Caco-2 (cell line): ENCODE measurements at places on chromosomes 5 and 9. TPM values are rescaled to one million over a fixed set of nuclear protein-coding genes. Genes with fewer than 3 reads are reported as not detected.

DNA sequence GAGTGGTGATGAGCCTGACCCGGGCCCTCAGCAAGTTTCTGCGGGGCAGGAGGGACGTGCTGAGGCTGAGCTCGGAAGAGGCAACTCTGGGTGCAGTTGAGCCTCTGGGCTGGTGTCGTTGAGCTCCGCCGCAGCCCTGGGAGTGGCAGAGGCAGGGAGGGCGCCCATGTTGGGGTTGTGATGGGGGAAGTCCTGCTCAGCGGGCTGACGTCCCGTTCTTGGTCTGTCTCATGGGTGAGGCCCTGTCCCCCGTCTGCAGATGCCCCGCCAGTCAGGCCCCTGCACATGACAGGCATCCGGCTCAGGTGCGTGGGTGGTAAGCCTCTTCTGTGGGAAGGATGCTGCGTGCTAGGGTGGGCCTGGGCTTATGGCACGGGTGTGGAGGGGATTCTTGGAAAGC, 64.3 kb downstream of the RXRA start:
- DNase-seq = no peak

- no peak for DNase-seq
Measured at GRCh38 chr5:137114529-137114928, 384.6 kb downstream of the SPOCK1 start.

GRCh38 chr5:6251565-6252102, 126.7 kb downstream of the MED10 start:
- DNase-seq = no peak

GRCh38 chr9:76403352-76403751, 9.1 kb upstream of the RFK start:
- no peak for DNase-seq

GRCh38 chr5:149614034-149614907, 33.0 kb downstream of the ARHGEF37 start:
- no peak for DNase-seq

The SOHLH1 gene
- 42.6 and 44.9 TPM in 2 replicates for total RNA-seq

DNA sequence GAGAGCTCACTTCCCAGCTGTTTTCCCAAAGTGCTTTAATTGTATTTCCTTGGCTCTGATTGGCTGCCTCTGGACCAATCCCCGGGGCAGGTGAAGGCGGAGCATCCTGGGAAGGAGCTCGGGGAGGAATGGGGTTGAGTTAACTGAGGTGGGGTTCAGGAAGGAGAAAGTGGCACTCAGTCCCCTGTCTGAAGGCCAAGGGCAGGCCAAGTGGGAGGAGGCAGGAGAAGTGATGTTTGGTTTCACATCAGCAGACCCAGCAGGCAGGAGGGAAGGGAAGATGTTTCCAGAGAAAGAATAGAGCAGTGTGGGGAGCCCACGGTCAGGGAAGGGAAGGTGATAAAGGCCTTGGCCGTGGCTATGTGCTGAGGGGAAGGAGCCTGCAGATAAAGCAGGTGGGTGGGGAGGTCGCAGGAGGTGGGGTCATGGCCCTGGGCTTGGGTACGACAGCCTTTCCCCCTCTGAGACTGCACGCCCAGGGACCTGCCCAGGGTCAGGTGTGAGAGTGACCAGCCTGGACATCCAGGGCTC, 3.1 kb downstream of the TSPAN17 start:
- no peak for DNase-seq

DNA sequence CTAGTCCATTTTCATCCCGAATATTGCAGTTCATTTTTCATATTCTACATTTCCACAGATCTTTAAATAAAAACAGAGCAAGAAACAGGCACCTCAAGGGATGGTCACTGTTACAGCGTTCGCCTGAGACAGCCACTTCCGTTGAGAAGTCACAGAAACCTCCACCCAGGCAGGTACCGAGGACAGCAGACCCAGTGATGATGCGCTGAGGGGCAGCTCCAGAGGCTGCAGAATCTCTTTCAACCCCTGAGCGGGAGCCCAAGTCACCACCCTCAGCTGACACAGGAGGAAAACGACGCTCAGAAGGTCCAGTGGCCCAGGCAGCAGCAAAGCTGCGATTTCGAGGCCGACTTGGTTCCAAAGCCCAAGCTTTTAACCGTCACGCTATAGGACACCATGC, 32.8 kb downstream of the ABO start:
- DNase-seq = no peak

The NPDC1 gene
- total RNA-seq = 44.1 and 49.2 TPM in 2 replicates

The SLC6A18 gene
- not detected in 2 replicates for total RNA-seq

- no peak for DNase-seq
Measured at GRCh38 chr5:58040846-58041245, 419.0 kb downstream of the PLK2 start.

DNA sequence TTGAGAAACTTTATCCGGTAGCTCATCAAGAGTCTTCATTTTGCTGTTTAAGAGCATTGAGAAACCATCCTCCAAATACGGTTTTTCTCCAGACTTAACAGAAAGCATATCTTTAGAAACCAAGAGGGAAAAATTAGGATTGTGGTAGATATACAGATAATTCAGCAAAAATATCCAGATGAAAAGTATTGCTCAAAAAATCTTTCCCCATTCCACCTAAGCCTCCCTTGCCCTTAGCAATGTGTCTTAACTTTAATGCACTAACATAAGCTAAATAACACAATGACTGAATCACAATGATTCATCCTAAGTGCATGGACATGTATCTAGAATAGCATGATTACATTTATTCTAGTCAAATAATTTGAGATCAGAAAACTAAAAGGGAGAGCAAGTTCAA, 130.3 kb upstream of the TARS1 start:
- DNase-seq = no peak

GRCh38 chr5:129074903-129075302, 19.6 kb upstream of the ISOC1 start:
- no peak for DNase-seq

DNA sequence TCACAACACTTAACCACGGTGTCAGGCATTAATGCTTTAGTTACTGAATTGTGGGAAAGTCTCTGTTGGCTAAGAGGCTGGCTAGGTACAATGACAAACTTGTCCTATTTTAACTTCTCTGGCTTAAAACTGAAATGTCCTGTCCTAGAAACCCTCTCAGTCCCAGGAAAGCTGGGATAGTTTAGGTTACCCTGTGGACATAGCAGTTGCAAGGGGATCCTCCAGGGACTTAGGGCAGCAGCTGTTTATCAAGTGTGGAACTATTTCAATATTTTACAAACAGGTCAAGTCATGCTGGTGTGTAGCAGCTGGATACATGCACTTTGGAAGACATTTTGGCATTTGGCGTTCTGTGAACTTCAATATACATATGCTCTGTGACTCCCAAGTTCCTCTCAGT, 95.0 kb upstream of the ARRDC3 start:
- DNase-seq = no peak

DNA sequence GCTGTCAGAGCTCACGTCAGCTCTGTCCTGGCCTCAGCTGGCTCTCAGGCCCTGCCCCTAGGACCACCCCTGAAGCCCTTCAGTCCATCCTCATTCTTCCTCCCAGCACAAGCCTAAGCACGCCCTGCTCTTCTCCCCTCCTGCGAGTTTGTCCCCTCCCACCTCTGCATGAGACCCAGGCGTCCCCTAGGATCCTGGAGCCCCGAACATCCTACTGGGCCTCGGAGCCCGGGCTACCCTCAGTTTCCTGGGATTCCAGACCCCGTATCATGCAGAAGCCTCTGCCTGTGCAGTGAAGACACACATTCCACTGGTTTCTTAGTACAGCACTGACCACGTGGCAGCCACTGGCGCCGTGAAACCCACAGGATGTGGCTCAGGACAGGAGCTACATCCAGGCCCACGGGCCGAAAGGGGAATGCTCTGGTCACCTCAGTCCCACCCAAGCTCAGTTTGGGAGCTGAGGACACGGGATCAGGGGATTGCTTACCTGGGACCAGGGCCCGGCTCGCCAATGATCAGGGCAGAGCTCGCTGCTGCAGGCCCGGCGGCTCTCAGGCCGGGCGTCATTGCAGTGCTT, 64.2 kb downstream of the ZNF354C start:
- no peak for DNase-seq

GRCh38 chr5:13830536-13830935, 114.0 kb downstream of the DNAH5 start:
- DNase-seq = no peak

The ACTBL2 gene
- not detected in 2 replicates for total RNA-seq

DNA sequence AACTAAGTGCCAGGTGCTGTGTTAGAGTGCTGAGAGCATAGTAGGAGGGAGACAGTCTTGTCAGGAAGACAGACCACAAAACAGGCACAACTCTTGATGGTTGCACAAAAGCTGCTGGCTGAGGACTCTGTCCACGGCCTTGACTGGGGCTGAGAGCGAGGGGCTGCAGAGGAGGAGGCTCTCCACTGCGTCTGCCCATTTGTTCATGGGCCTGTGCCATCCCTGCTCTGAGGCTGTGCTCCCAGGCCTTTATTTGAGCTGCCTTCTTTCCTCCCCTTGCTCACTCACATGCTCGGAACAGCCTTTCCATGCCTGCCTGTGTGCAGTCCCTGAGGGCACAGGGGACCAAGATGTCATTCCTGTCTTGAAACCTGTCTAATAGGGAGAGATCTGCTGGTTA, 147.8 kb downstream of the CACNA1B start:
- no peak for DNase-seq

- DNase-seq = no peak
Measured at GRCh38 chr9:110197330-110198187, 10.4 kb downstream of the C9orf152 start.

- no peak for DNase-seq
Measured at GRCh38 chr9:99034149-99034548, 70.8 kb upstream of the TGFBR1 start.

GRCh38 chr9:93171261-93171990, 12.5 kb upstream of the WNK2 start:
- no peak for DNase-seq

- DNase-seq = no peak
Measured at GRCh38 chr5:179817890-179818745, 2.6 kb upstream of the SQSTM1 start.

- DNase-seq = no peak
Measured at GRCh38 chr9:92001244-92001643, 51.2 kb upstream of the ROR2 start.

GRCh38 chr9:92564504-92564903, 28.7 kb upstream of the ECM2 start:
- no peak for DNase-seq

The FIBCD1 gene
- not detected in 2 replicates for total RNA-seq

The PAIP2 gene
- 73.6 and 83.6 TPM in 2 replicates for total RNA-seq

The ALDH1A1 gene
- total RNA-seq = 104 and 119 TPM in 2 replicates

GRCh38 chr5:167743695-167744464, 547.6 kb upstream of the WWC1 start:
- no peak for DNase-seq

DNA sequence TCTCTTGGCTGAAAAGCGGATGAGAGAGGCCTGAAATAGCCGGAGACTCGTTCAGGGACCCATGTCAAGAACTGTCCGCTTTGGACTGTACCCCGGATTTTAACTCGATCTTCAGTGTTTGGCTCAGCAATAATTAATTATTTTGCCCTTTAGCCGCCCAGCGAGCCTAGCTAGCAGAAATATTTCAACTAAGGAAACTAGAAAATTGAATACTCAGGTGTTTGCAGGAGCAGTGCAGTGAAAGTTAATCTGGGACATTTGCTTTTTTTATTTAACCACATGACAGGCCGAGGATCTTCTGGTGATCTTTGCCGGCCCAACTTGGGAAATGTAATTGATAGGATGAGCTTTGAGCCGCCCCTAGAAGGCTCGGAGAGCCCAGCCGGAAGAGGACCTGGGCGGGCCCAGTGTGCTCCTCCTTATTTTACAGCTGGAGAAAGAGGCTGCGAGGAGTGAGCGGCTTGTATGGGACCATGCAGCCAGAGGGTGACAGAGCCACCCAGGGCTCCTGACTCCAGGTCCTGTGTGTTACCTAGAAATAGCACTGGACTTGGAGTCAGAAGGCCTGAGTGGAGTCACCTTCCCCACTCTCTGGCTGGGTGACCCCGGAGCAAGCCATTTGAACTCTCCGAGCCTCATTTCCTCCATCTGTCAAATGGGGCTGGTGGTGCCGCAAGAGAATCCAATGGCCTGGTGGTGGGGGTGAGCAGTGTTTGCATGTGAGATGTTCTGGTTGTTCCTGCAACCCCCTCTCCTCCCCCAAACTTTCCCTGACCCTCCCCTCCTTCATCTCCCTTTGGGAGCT, 2.4 kb downstream of the PPARGC1B start:
- peak; percentile 21 for DNase-seq

GRCh38 chr9:92738661-92739081, 26.0 kb downstream of the BICD2 start:
- DNase-seq = no peak

GRCh38 chr5:120152931-120153330, 311.2 kb upstream of the PRR16 start:
- no peak for DNase-seq

- no peak for DNase-seq
Measured at GRCh38 chr5:123997064-123997461, 485.1 kb downstream of the CSNK1G3 start.

GRCh38 chr9:5193345-5193744, 7.9 kb upstream of the INSL6 start:
- no peak for DNase-seq

- no peak for DNase-seq
Measured at GRCh38 chr9:14007190-14007769, 306.7 kb downstream of the NFIB start.

GRCh38 chr5:176774216-176775171, 35.9 kb upstream of the UNC5A start:
- no peak for DNase-seq

DNA sequence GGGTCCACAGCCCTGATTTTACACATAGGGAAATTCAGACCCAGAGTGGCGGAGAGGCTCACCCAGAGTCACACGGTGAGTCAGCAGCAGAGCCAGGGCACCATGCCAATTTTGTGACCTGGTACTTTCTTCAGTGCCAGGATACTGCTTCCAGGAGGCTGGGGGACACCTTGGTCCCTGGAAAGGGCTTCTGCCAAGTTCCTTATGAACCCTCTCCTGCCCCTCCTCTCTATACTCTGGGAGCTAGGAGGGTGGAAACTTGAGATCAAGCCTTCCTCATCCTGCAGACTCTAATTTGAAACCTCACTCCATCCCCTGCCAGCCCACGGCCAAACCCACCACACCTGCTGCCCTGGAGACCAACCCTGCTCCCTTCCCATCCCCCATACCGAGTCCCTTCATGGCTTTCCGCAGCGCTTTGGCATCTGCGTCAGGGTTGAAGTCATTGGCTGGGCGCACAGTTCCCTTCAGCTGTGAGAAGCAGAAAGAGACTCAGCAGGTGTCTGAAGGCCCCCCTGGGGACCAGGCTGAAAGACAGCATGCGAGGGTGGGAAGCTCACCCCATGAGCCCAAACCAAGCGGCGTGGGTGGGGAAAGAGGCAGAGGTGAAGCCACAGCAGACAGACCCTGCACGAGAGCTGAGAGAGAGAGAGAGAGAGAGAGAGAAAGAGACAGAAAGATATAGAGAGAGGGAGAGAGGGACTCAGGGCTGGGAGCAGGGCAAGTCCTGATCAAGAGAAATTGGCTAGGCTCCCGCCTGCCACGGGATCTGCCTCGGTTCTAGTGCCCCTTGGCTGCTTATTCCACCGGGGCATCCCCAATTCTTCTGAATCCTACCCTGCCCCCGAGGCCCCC, 33.5 kb downstream of the ANXA6 start:
- no peak for DNase-seq
